AG09309 (cell line): ENCODE measurements at places on chromosomes 4 and X.

- no peak for DNase-seq
Measured at GRCh38 chrX:118534716-118535493, 39.3 kb downstream of the DOCK11 start.

GRCh38 chr4:100510551-100510950 lies 7.3 kb downstream of the EMCN start:
- DNase-seq, result no peak

DNA sequence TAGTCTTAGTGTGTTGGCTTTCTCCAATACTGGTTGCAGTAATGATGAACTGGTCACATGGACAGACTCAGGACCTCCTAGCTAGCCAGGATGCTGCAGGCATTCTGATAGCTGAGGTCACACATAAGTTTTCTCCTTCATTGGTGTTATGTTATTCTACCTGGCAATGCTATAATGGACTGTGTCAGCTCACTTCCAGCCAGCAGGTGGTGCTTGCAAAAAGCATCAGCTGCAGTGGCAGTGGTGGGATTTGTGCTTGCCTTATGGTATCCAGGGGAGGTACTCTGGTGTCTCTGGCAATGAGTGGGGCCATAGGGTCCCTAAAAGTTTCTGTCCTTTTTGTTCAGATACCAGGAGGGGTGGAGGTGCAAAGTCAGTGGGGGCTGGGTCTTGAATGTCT lies 33.6 kb downstream of the ZNF330 start:
- no peak for DNase-seq

- no peak for DNase-seq
Measured at GRCh38 chr4:59348949-59349348, 1851.2 kb upstream of the ADGRL3 start.

DNA sequence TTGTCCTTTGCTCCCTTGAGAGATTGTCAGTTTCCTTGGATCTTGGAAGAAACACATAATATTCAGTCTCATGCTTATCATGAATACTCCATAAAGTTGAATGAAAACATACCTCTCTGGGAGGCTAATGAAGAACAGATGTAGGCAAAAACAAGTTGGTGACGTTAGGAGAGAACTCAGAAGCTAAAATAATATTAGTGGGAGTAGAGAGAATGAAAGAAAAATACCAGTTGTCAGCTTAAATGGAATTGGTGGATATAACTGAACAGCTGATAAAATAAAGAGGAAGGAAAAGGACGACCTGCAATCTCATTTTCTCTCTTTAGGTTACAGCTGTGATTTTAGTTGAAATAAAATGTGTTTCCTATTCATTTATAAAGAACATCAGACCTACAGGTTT lies 124.8 kb downstream of the SNCA start:
- peak; percentile 47 for DNase-seq

DNA sequence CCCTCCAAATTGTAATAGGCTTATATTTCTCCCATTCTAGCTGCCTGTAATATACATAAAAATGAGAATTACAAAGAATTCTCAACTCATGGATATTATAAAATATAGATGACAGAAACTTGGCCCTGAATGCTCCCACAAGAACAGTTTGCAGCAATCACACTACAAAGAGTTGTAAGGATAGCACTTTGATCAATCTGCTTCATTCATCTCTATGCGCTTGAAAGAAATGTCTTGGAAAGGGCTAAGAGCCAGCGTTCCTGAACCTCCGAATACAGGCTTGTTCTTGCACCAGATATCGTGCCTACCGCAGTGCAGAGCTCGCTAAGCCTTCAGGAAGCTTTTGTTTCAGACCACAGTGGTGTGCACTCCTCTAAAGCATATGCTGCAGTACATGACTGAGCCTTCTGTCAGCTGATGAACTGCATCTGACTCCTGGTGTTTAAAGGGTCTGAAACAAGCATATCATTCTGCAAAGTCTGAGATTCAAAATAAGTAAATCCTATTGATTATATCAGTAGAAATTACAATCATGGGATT lies 417.6 kb upstream of the ZFP42 start:
- DNase-seq, result no peak

- DNase-seq, result no peak
Measured at GRCh38 chr4:185285632-185286393, 76.4 kb downstream of the SNX25 start.

DNA sequence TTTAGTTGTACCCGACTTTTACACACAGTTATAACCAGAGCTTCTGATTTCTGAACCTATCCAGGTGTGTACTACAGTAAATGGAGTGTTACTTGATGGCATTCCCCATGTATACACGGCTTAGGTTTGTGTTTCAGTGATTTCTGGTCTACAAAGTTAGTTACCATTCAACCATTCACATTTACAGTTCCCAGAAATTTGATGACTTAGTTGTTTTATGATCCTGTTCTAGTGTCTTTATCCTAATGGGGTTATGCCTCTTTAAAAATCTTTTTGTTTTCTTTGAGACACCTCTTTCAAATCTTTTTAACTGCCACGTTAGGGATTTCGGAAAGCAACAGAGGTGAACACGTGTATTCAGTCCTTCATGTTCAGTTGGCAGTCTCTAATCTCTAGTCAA lies 23.4 kb downstream of the CPEB2 start:
- DNase-seq, result no peak

DNA sequence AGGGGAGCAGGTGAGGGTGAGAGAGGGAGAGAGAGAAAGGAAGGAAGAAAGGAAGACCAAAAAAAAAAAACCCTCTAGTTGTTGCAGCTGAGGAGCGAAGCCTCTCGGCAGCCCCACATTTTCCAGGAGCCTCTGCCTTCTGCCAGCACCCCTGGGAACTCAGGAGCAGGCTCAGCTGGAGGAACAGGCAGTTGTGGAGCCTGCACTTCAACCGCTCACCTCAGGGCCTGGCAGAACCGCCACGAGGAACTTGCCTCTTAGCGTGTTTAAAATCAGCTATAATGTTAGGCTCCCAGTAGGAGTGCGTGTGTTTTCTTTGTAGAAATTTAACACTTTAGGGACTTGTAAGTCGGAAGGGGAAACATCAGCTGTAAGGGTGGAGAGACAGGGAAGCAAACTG lies 65.7 kb downstream of the SEL1L3 start:
- no peak for DNase-seq
